Testis (tissue), 5 donors: ENCODE measurements at places on chromosomes 2 and 18. TPM values are rescaled to one million over a fixed set of nuclear protein-coding genes. Genes with fewer than 3 reads are reported as not detected.

DNA sequence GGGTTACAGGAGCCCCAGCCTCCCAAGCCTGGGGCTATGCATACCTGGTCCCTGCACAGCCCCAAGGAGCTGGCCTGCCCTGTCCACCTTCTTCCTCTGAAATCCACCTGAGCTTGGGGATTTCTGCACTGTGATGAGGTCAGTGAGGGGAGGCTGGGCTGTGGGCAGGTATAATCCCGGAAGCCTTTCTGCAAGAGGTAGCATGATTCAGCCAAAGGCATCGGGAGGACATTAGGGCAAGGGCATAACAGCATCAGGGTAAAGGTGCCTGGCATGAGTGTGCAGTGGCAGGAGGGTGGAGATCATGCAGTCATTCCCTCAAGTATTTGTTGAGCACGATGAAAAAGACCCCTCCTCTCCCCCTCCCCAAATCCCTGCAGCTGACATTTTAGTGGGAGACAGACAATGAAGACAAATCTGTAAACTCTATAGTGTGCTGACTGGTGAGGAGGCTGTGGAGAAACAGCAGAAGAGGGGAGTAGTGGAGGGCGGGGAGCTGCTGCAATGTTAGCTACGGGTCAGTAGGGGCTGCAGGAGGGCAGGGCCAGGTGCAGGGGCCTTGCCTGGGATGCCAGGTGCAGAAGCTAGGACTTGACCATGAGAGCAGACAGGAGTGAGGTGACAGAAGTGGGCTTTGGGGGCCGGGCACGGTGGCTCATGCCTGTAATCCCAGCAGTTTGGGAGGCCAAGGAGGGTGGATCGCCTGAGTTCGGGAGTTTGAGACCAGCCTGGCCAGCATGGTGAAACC lies 18.7 kb downstream of the ZFP36L2 start:
- H3K4me3 ChIP-seq, result no peak overlapping the region
- H3K27me3 ChIP-seq, result no peaks in the 10 kb centered on the region
- H3K36me3 ChIP-seq, result no peaks in the 10 kb centered on the region
- no peak overlapping the region for H3K27ac ChIP-seq
- DNase-seq, result no peak

DNA sequence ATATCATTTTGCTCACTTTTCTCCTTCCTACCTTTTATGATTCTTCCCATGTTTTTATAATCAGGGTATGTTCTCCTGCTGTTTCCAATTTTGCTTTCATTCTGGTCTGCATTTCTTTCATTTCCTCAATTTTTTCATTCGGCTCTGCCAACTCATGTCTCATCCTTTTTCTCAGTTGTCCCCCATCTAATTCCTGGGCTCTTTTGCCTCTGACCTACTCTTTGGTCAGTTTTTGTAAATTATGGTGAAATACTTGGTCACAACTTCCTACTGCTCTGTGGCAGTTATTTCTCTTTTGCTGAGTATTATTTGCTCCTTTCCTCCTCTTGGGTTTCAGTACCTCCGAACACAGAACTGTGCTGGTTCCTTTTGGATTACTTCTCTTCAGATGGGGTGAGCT lies 27.5 kb downstream of the MYO7B start:
- H3K4me3 ChIP-seq, result no peak overlapping the region
- no peaks in the 10 kb centered on the region for H3K4me1 ChIP-seq
- DNase-seq, result no peak
- no peaks in the 10 kb centered on the region for H3K27me3 ChIP-seq

DNA sequence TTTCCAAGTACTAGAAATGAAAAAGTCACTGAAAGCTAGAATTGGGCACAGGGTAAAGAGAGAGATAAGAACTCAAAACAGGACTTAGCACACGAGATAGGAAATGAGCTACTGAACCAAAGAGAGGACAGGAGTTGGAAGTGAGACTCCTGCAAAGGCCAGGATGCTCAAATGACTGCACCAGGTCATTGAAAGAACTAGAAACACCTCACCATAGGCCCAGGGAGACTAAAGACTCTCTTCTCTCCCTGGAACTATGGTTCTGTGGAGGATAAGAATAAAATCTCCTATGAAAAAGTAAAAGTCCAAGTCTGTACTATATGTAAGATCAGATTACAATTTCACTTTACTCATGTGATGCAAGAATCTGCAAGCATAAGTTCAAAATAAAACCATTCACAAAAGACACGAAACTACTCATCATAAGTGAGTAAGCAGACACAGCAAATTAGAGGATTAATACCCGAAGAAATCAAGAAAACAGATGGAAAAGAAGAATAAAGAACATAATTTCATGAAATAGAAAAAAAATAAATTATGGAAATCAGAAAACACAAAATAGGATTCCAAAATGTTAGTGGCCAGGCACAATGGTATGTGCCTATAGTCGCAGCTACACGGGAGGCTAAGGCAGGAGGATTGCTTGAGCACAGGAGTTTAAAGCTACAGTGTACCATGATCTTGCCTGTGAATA lies 6.5 kb downstream of the NBAS start:
- DNase-seq, result no peak
- no peaks in the 10 kb centered on the region for H3K27me3 ChIP-seq
- H3K36me3 ChIP-seq, result no peaks in the 10 kb centered on the region
- H3K4me3 ChIP-seq, result no peak overlapping the region

GRCh38 chr2:241218131-241219029 lies 29.9 kb downstream of the ANO7 start:
- H3K4me1 ChIP-seq, result peaks cover 7% of the 10 kb centered on the region
- H3K27me3 ChIP-seq, result no peaks in the 10 kb centered on the region
- DNase-seq, result peak; percentile 46
- H3K36me3 ChIP-seq, result no peaks in the 10 kb centered on the region
- peak overlapping the region; percentile 59 for H3K4me3 ChIP-seq
- no peak overlapping the region for H3K27ac ChIP-seq

DNA sequence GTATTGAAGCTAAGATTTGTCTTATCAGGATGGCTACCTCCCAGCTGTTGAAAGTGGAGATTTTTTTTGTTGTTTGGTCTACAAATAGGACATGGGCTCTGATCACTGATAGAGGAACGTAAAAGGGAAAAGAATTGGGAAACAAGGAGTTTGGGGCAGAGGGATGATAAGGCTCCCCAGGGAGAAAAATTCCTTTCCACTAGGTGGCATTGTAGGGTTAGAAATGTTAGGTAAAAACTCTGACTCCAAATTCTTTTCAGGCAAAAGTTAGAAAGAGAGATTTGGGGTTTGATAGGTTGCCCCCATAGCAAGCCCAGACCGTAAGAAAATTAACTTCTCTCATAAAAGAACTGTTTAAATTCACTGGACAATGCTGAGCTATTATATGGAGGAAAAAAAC lies 19.8 kb downstream of the CMPK2 start:
- H3K36me3 ChIP-seq, result no peaks in the 10 kb centered on the region
- H3K27ac ChIP-seq, result no peak overlapping the region
- no peak for DNase-seq

DNA sequence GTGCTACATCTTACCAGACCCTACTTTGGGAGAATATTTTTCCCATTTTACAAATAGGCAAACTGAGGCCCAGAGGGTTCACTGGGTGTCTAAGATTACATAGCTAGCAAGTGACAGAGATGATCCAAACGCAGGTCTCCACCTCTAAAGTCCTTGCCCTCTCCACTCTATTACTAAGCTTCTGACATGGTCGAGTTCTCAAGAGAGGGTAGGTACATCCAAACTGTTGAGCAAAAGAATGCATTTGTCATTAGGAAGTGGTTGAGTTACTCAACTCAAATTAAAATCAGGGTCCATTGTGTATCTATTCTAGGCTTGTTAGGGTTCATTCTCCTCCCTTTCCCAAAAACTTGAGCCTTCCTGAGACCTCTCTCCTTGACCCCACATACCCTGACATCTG lies 680.6 kb upstream of the FANCL start:
- no peaks in the 10 kb centered on the region for H3K36me3 ChIP-seq
- no peak overlapping the region for H3K4me3 ChIP-seq
- no peaks in the 10 kb centered on the region for H3K27me3 ChIP-seq
- H3K27ac ChIP-seq, result no peak overlapping the region

DNA sequence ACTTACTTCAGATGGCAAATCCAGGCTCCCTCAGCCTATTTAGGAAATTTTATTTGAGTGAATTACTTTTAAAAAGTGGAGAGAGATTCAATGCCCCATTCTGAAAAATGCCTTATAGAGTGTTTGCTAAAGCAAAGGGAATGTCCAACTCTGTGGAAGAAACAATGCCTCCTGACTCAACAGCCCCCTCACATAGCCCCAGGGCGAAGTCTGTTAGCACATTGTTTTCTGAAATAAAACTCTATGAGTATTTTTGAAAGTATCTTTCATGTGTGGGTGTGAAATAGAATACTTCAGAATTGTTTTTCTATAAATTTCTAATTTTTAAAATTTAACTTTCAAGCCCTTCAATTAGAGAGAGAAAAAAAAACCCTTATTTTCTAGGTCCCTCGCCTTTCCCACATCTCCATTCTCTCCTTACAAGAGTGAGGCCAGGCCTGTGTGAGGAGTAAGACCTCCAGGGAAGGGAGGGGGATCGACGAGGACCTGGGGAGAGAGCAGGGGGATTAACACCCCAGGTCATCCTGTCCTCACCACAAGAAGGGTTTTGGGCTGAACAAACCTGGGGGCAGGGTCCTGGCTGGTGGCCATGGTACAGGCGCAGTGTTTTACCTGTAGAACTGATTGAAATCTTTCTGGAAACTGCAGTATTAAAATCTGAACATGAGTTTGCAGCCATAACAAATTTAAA lies 141.4 kb downstream of the SNTG2 start:
- no peaks in the 10 kb centered on the region for H3K36me3 ChIP-seq
- no peak overlapping the region for H3K27ac ChIP-seq
- no peaks in the 10 kb centered on the region for H3K27me3 ChIP-seq
- H3K4me3 ChIP-seq, result no peak overlapping the region
- no peaks in the 10 kb centered on the region for H3K4me1 ChIP-seq

- H3K4me1 ChIP-seq, result peaks cover 7% of the 10 kb centered on the region
- no peak for DNase-seq
- H3K4me3 ChIP-seq, result no peak overlapping the region
- no peaks in the 10 kb centered on the region for H3K27me3 ChIP-seq
These were observed 191.9 kb upstream of the SMAD2 start for GRCh38 chr18:48122376-48122775.

Gene NDC80
- total RNA-seq, result 8.4 TPM
